ENCODE measurements at places on chromosomes 16 and 17.

- no peak for DNase-seq
Observed at GRCh38 chr17:882827-883585, 96.6 kb downstream of the NXN start.

GRCh38 chr16:3681206-3681605 is 26.7 kb downstream of the DNASE1 start:
- DNase-seq, result no peak

DNA sequence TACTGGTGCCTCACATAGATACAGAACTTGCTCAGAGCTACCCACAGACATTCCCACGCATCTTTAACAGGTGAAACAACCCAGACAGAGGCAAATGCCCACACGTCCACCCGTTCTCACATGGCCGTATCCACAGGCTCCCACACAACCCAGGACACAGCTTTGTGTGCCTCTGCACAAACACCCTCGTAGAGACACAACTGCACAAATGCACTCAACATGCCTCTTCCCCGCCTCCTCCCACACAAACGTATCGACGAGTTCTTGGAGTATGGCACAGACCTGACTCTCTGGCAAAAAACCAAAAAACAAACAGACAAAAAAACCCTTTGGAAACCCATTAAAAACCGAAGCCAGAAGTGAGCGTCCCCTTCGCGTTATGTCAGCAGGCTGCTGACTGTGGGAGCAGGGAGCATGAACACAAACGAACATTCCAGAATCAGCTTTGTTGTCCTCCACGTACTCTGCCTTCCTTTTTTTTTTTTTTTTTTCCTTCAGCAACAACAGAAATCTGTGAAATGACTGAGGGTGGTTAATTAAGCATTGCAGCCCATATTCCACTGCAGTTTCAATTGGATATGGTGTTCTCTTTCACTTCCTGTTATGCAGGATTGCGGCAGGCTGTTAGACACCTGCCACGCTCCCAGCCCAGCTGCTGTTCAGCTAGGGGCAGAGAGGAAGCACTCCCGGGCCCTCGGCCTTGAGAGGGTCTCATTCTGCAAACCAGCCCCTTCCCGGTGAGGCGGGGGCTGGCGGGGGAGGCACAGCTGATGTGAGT is 313.7 kb downstream of the MAF start:
- DNase-seq, result peak; percentile 7

- DNase-seq, result no peak
Observed at GRCh38 chr16:55406651-55407050, 72.3 kb upstream of the MMP2 start.

DNA sequence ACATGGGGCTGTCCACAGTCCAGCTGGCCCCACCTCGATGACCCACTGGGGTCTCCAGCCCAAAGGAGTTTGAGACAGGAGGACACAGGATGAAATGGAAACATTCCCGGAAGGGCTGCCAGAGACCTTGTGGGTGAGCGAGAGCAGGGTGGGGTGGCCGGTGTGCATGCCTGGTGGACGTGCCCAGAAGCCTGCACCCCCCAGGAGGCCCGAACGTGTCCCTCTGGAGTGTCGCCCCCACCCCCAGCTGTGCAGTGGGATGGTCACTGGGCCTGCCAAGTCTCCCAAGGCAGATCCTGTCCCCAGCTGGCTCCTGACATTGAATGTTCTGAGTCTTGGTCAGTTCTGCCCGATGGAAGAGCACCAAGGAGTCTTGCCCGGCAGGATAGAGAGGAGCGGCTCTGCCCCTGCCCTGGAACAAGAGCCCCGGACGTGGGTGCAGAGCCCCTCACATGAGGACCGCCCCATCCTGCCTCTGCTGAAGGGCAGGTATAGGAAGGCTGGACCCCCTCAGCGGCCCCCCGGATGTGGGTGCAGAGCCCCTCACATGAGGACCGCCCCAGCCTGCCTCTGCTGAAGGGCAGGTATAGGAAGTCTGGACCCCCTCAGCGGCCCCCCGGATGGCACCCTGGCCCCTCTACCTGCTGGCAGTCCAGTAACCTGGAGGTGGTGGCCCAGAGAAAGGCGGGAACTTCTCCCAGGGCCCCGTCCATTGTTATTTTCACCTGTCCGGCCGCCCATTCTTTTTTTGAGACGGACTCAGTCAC is 3.1 kb upstream of the CAPN15 start:
- DNase-seq, result no peak

- DNase-seq, result peak; percentile 31
Observed at GRCh38 chr16:1812732-1813163, 13.9 kb downstream of the HAGH start.

- DNase-seq, result no peak
Observed at GRCh38 chr17:18066866-18067265, 20.9 kb upstream of the DRG2 start.

GRCh38 chr17:10036511-10037061 is 131.5 kb upstream of the RCVRN start:
- no peak for DNase-seq

GRCh38 chr16:83955218-83956130 is 2.4 kb downstream of the OSGIN1 start:
- no peak for DNase-seq

- DNase-seq, result no peak
Observed at GRCh38 chr16:9251026-9251425, 159.6 kb downstream of the HAPSTR1 start.

- DNase-seq, result peak; percentile 27
Observed at GRCh38 chr17:82497483-82498405, 21.8 kb upstream of the FOXK2 start.

GRCh38 chr16:55263271-55264250 is 60.4 kb upstream of the IRX6 start:
- DNase-seq, result no peak

DNA sequence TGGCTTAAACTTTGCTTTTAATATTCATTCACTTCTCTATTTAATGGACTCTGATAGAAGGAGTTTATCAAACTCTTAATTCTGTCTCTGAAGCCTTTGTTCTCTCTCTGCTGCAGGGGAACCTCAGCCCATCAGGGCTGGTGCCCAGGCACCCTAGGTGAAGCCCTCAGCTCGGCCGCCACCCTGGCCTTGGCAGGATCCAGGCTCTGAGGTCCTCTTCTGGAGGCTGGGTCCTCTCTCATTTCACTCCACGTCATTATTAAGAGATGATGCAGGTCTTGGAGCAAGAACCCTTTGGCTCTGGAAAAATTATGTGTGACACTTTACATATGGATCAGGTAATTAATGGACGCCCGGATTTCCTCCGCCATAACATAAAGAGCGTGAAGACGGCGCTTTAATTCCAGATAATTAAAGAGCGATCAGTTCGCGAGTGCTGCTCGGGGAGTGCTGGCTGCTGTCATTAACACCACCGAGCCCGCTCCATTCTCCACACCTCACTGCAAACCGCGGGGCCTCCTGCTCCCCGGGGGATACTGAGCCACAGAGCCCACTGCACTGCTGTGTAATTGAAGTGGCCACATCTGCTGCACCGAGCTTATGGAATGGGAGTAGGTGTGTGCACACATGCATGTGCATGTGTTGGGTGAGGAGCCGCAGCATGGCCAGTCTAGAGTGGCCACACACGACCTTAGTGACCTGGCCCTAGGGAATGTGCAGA is 259.4 kb upstream of the TNRC6C start:
- no peak for DNase-seq

DNA sequence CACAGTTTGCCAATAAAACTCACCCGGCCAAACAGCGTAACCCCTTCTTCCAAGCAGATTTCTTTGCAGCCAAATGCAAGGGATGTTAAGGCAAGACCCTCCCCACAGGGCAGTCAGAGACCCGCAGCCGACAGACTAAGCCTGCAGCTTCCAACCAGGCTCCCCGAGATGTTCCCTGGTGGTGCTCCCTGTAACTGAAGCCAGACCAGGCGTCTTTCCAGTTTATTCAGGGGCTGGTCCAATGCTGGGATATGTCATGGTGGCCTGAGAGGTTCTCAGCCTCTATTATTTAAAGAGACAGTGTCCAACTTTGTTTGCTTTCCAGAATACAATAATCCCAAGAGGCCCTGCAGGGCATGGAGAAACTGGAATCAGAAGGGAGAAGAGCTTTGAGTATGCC is at the start of gene PMP22:
Gene PMP22, minus strand, starts transcription at position 196 of the 400 bp plus-strand sequence. CDS start 4,599 bp downstream, outside the sequence.
- no peak for DNase-seq

GRCh38 chr16:4247460-4247784 is 5.5 kb upstream of the SRL start:
- DNase-seq, result no peak

GRCh38 chr17:61489719-61490490 is 37.7 kb downstream of the TBX4 start:
- no peak for DNase-seq

- no peak for DNase-seq
Observed at GRCh38 chr16:89378947-89379771, 111.2 kb downstream of the ANKRD11 start.

DNA sequence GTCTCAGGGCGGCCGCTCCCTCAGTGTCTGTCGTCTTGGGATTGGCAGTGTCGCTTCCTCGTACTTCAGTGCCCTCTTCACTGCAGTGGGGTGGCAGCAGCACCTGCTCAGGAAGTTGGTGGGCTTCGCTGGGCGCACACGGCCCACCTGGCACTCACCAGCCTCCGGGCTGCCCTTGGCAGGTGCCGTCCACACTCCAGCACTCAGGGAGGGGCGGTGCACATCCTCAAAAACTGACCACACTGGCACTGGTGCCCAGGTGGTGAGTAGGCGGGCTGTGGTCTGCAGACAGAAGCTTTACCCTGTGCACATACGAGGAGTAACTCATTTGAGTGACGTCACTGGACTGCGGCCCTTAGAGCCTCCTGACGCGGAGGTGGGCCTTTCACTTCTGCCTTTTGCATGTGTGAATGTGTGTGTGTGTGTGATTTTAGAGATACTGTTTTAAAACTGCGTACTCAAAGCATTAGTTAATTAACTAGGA is 94.6 kb downstream of the BANP start:
- DNase-seq, result no peak

DNA sequence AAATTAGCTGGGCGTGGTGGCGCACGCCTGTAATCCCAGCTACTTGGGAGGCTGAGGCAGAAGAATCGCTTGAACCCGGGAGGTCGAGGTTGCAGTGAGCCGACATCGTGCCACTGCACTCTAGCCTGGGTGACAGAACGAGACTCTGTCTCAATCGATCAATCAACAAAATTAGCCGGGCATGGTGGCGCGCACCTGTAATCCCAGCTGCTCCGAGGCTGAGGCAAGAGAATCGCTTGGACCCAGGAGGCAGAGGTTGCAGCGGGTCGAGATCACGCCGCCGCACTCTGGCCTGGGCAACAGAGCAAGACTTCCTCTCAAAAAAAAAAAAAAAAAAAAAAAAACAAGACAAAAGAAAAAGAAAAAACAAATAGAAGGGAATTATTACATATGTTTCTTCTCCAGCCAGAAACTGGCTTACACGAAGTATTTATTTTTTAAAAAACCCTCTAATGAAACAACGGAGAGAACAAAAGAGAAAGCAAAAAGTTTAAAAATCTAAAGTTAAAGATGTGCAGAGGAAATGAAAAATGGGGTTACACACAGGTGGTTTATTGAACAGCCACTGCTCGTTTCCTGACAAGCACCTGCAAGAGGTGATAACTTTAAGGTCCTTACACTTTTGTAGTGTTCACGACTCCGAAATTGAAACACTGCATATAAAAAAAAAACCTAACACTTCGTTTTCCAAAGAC is 1.4 kb downstream of the SYNRG start:
- DNase-seq, result no peak

GRCh38 chr16:46730126-46730525 is 18.0 kb downstream of the MYLK3 start:
- DNase-seq, result no peak

DNA sequence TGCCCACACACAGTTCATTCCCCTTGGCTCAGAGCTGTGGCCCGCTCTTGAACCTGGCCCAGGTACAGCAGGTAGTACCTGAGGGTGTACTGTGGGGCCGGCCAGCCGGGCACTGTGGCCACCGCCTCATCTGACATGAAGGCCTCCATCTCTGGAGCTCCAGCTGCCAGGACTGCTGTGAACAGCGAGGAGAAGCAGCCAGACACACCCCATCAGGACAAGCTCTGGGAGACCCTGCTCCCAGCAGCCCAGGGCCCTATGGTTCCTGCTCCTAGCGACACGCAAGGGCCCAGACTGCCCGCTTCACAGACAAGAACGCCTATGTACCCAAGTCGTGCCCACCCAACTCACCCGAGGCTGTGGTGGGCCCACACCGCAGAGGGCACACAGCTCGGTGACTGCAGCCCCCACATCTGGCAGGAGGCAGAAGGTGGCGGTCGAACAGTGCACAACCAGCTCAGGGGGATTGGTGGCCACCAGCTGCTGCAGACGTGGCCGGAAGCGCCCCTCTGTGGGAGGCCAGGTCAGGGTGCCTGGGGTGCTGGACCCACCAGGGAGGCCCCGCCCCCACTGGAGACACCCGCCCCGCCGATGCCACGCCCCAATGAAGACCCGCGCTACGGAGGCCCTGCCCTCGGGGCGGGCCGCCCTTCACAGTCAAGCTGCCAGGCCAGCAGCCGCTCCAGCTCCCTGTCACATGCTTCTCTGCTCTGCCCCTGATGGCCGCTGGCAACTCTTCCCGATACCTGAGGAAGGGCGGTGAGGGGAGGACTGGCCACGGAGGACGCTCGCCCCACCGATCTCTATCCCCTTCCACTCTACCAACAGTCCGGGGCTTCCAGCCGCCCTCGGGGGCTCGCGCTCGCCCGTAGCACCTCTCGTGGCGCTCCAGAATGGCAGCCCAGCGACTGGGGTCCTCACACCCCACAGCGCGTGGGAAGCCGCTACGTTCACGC is 1.1 kb upstream of the STUB1 start:
- no peak for DNase-seq

DNA sequence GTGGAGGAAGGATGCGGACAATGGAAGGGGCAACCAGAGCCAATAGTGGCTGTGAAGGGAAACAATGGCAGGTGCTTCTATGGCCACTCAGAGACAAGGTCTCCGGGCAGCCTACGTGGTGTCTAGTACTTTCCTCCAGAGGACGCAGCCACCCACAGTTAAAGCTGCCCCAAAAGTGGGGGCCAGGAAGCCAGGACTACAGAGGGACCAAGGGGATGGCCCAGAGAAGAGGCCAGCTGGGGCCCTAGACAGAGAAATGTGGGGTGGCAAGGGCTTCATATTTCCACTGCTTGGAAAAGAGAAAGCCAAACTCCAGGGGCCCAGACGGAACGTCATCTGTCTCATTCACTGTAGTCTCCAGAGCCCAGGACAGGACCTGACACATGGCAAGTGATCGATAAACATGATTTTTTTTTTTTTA is 837 bp upstream of the PER1 start:
- DNase-seq, result no peak

DNA sequence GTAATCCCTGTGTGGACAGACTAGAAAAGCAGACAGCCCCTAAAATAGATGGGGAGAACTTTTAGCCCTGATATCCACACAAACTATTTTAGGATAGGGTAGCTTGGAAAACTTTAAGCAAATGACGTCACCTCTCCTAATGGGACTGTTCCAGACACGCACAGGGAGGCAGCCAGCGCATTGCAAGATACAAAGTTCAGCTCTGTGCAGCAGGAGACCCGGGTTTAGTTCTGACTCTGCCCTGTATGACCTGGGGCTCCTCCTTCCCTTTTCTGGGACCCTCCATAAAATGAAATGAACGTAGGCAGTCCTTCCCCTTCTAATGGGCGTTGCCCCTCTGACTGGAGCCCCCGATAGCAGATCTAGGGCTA is 6.3 kb downstream of the ZNF689 start:
- no peak for DNase-seq

GRCh38 chr16:87626905-87627304 is 24.6 kb downstream of the JPH3 start:
- DNase-seq, result no peak

Data from T follicular helper cell (primary cell).